ENCODE measurements at places on chromosomes 2 and 18.

DNA sequence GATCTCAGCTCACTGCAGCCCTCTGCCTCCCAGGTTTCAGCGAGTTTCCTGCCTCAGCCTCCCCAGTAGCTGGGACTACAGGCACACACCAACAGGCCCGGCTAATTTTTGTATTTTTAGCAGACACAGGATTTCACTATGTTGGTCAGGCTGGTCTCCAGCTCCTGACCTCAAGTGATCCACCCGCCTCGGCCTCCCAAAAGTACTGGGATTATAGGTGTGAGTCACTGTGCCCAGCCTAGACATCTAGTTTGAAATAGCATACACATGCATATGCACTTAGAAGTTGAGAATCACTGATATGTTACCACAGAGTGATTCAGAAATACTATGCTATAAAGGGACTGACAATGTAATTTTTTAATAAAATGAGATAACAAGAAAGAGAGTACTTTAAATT, 69.8 kb upstream of the CDKL4 start:
- no peak for DNase-seq

- no peak for DNase-seq
These were observed 39.1 kb downstream of the FBXO11 start for GRCh38 chr2:47867205-47867604.

GRCh38 chr2:201968476-201968875, 65.2 kb upstream of the FZD7 start:
- no peak for DNase-seq

GRCh38 chr18:74081966-74082741, 65.5 kb downstream of the FBXO15 start:
- peak; percentile 56 for DNase-seq

DNA sequence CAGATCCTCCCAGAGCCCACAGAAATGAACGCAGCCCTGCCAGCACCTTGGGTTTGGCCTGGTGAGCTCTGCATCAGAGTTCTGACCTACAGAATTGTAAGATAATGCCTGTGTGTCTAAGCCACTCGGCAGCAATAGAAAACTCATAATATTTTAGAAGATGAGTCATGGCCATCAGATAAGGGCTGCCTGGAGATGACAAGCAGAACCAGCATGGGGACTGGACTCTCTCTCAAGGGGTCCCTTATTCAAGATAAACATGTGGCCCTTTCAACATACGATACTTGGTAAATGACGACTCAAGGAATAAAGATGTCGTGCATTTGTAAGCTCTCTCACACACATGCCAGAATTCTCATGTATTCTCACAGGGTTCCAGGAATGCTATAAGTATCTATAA, 8.5 kb upstream of the AGAP1 start:
- no peak for DNase-seq

DNA sequence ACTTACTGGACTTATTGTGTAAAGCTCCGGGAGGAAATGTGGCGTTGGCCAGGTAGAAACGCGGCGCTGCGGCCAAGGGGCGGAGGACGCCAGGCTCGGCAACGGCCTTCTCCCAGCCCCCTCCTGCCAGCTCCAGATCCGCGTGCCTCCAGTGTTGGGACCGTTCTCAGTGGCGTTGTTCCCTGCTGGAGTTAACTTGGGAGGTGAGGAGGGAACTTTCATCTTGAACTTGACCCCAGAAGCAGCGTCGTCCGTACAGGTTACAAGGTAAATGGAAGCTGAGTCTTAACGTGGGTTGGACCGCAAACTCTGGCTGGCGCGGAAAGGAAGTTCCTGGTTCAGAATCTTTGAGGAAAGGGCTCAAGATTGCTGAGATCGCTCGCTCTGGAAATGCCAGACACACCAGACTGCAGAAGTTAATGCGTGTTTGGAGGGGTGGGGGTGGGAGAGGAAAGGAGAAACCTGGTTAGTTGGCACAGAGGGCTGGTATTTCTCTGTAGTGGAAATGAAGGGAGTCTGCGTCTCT, 1.3 kb downstream of the TANC1 start:
- DNase-seq: peak; percentile 10

GRCh38 chr2:131659168-131659572, 131.5 kb downstream of the CCDC74A start:
- no peak for DNase-seq

GRCh38 chr2:8538931-8539621, 142.8 kb upstream of the ID2 start:
- DNase-seq: no peak

GRCh38 chr2:48750128-48750739, 5.3 kb downstream of the LHCGR start:
- DNase-seq: no peak

DNA sequence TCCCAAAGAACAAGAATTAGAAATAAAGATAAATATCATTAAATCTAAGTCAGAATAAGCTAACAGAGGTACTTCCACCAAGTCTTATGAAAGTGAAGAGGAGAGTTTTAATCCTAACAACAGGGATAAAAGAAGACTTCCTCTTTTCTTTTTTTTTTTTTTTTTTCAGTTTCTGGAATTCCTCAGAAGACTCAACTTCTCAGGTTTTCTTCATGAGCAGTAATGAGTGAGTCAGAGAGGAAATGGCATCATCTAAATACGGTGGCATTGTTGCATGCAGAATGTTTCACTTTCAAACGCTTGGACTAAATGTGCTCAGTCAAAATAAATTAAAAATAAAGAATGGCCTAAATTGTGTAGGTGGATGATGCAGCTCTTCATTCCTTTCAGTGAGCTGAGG, 45.6 kb upstream of the ARHGAP15 start:
- DNase-seq: no peak

Data from hypothalamus (tissue), 51 donors.